ENCODE measurements at places on chromosomes 7 and 10.

GRCh38 chr7:85239109-85239508 lies 52.3 kb upstream of the SEMA3D start:
- DNase-seq: no peak

DNA sequence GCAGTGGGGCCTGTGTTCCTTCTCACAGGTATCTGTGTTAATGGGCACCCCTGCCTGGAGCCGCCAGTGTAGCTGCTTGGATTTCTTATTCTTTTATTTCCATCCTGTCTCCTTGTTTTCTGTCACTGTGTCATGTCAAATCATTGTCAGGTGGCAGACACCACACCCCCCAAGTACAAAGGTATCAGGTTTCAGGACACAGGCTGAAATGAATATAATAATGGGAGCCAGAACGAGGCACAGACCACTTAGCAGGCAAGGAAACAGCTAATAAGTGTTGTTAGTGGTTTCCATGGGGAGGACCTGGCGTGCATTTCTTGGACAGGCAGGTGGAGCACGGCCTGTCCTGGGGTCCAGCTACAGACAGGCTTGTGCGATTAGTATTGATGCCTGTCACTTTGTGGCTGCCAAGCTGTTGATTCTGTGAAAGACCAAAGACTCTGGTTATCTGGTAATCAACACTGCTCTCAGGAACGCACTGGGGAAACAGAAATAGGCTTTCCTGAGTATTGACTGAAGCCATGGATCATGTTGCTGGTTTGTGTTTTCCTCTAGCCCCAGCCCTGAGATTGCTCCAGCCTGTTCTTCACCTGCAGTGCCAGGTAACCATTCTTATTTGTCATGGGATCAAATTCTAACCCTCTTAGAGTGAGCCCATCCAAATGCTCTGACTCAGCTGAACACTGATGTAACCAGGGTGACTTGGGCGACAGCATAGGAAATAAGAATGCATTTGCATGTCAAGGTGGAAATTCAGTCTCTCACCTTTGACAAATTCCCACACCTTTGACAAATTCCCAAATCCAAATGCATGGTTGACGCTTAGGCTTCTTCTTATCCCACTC lies 1002.0 kb downstream of the LRMDA start:
- DNase-seq: no peak

GRCh38 chr10:70358446-70358845 lies 24.0 kb downstream of the LRRC20 start:
- no peak for DNase-seq

GRCh38 chr10:74022926-74023629 lies 25.2 kb downstream of the VCL start:
- DNase-seq: no peak

- no peak for DNase-seq
These were observed 29.3 kb upstream of the CCL24 start for GRCh38 chr7:75842836-75843446.

- DNase-seq: no peak
These were observed 33.5 kb upstream of the CPN1 start for GRCh38 chr10:100114976-100115770.

DNA sequence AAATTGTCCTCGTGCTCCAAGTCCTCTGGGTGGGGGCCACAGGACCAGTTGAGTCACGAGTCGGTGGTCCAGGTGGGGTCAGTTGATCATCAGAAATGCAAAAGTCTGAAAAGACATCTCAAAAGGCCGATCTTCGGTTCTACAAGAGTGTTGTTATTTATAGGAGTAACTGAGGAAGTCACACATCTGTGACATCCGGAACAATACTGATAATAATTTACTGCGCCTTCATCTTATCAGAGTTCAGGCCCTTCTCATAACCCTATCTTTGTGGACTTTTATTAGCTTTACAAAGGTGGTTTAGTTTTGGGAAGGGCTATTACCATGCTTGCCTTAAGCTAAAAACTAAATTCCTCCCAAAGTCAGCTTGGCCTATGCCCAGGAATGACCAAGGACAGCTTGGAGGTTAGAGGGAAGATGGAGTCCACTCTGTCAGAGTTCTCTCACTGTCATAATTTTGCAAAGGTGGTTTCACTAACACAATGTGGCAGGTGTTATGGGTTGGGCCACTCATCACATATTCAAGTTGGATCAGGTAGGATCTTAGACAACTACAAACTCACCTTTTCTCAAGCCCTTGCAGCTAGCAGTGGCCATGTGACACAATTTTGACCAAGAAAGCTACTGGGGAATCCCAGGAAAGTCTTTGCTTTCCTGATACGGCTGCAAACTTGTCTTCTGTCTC lies 54.7 kb upstream of the CHST3 start:
- no peak for DNase-seq

- no peak for DNase-seq
These were observed 70.4 kb downstream of the FAM171A1 start for GRCh38 chr10:15300697-15301096.

DNA sequence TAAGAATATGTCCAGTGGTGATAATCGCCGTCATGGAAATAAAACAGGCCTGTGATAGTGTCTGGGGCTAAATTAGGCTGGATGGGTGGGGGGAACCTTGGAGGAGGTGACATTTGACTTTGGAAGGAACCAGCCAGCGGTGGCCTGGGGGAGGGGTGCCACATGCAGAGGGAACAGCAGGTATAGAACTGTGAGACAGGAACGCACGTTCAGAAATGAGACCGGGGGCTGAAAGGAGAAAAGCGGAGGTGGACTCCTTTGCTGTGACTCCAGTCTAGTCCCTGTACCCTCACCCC lies 2.6 kb upstream of the CYP26A1 start:
- no peak for DNase-seq

GRCh38 chr7:44757311-44757710 lies 8.7 kb downstream of the ZMIZ2 start:
- no peak for DNase-seq

DNA sequence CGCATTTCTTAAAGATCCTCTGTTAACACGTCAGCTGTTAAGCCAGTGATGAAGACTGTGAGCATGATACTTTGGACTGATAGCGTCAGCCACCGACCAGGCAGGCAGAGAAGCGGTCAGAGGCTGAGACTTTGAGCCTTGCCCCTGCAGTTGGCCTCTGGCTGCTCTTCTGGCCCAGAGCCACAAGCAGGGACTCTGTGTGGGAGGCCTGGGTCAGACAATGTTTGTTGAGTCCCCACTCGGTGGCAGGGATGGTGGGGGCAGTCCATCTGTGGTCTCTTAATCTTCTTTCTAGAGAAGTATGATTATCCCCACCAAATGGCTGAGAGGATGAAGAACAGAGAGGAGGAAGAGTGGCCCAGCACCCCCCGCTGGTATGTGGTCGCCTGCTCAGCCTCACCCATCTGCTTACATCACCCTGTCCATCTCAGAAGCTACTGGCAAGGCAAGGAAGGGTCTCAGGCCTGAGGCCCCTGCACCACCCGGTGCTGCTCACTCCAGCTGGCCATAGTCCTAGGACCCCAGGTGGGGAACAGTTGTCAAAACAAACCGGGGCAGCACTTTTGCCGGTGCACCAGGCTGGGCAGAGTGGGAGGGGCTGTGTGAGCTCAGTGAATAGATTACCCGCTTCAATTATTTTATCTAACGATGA lies 202.9 kb downstream of the GRID1 start:
- DNase-seq: no peak

GRCh38 chr7:151715666-151716315 lies 161.1 kb downstream of the PRKAG2 start:
- DNase-seq: no peak

DNA sequence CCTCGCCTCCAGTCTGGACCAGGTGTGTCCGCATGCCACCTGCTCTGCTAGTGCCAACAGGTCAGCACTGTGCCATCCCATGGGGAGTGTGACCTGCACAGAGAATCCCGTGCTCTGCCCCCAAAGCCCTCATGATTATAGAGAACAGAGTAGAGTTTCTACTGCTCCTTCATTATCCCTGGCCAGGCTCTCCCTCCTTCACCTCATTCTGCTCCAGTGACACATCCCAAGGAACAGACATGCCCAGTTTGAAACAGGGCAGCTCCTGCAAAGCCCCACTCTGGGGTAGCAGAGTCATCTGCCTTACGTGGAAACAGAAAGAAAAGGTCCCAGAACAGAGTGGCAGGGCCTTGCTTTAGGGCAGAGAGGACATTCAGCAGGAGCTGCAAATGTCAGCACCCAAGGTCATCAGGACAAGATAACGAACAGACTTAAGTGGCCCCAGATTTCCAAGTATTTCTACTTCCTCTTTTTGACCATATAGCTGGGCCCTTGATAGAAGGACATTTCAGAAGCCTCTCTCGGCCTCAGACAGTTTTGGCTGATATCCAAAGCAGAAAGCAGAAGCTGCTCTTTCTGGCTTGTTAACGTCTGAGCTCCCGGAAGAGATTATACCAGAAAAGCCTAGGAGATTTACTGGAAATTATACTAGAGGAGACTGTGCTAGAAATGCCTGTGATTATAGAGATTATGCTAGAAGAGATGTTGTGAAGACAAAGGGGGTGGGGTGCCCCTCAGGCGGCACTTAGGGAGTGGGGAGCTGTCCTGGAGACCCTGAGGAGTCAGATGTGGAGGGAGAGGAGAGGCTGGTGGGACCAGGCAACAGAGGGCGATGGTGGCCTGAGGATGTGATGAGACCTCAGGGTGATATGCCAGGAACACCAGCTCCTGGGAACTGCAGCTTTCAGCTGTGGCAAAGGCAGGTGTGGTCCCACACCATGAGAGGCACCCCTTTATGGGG lies 12.6 kb downstream of the TMEM176B start:
- no peak for DNase-seq

DNA sequence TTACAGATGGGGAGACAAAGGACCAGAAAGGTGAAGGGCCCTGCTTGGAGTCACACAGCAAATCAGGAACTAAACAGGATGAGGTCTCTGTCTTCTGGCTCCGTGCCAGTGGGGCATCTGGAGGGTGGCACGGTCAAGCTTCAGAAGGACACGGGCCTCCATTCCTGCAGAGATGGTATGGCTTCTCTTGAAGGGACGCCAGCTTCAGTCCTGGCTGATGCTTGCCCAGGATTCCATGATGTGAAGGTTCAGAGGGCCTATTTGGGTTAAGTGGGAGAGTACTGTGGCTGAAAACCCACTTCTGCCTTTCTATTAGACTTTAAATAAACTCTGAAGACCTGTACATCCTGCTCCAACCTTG lies 6.1 kb downstream of the RAMP3 start:
- no peak for DNase-seq

- no peak for DNase-seq
These were observed 51.0 kb downstream of the PRLHR start for GRCh38 chr10:118544401-118544948.

DNA sequence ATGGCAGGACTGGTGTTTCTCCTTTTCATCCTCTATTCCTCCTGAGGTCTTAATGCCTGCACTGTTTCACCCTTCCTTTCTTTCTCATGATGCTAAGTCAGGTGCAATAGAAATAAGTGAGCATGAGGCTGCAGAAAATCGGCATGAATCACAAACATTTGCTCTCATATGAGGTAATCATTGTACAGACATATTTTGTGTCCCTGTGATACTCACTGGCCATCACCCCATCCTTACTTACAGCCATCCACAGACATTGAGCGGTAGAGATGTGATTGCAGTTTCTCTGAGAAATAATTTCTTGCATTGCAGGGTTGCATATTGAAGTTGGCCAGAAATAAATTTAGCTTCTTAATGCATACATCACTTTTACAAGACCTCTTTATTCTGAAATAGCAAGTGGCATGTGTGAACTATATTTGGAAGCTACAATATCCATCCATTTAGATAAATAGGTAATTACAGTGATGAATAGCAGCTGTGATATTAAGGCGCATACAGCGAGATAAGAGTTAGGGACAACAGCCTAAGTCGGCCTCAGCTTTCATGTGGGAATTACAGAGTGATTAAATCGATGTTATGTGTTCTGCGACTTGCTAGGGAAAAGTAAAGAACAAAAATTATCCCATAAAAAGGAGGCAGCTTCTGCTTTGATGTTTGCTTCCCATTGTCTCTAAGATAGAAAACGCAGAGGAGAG lies 612.6 kb downstream of the SORCS3 start:
- no peak for DNase-seq

DNA sequence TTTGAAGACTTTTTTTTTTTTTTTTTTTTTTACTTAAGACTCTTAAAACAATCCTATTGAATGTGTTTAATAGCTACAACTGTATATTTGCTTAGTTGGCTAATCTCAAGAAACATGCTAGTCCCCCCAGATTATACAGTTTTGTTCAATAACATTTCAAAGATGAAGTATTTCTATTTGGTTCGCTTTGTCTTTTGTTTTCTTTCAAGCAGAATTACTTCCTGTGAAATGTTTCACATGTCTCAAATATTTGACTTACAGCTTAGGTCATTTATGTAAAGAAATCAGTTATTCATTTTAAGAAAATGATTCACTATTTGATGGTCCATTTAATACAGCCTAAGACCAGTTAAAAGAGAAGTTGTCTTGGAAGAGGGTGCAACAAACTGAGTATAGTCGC lies 12.8 kb upstream of the LAMB1 start:
- no peak for DNase-seq

DNA sequence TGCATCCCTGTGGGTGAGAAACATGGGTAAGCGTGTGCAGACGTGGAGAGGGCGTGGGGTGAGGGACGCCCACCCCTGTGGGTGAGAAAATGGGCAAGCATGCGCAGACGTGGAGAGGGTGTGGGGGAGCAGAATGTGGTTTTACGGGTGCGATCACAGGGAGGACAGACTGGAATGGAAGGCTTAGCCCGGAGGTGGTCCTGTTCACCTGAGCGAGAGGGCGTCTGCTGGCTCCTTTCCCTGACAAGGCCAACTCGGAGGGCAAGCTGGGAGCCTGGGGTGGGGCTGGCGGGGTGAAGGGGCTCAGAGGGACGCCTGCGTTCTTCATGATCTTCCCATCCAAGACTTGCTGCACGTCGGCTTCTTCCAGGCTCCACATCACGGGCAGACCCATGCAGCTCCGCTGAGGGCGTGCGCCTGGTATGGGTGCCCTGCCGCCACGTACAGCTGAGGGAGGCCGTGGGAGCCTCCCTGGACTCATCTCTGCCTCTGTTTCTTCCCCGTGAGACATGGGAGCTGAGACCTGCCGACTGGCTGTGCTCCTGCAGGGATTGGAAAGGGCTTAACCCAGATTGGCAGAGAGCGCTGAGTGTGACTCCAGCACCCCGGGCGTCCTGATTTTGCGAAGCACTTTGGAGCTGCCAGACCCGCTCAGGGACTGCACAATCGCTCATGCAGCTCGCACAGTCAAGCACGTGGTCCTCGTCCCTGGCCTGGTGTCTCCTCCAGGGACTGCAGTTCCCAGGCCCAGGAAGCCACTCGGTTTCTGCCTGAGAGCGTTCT lies 74.3 kb upstream of the SHH start:
- DNase-seq: no peak

- no peak for DNase-seq
These were observed 227.8 kb downstream of the GLRX3 start for GRCh38 chr10:130363899-130364445.

DNA sequence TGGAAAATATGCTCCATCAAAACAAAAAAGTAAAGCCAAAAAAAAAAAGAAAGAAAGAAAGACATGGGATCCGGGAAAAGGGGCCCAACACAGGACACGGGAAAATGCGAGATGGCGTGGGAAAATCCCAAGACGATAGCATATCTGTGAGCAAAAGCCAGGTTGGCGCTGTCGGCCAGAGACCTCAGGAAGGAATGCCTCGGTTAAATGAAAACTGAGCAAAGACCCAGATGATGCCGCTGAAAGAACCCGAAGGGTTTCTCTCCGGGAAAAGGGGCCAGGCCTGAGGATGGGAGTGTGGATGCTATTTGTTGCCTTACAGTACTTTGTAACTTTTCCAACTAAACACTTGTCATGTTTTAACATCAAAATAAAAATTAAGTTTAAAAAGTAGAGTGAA lies 49.5 kb upstream of the PPP2R2D start:
- DNase-seq: no peak
